ENCODE measurements at places on chromosomes 7 and 10. TPM values are rescaled to one million over a fixed set of nuclear protein-coding genes. Genes with fewer than 3 reads are reported as not detected.

- H3K36me3 ChIP-seq: no peaks in the 10 kb centered on the region
- H3K4me3 ChIP-seq: no peak overlapping the region
- H3K4me1 ChIP-seq: no peaks in the 10 kb centered on the region
These were observed 5.1 kb upstream of the MAFK start for GRCh38 chr7:1525409-1525808.

The ZNF736 gene
- 0.45 TPM for polyA plus RNA-seq

DNA sequence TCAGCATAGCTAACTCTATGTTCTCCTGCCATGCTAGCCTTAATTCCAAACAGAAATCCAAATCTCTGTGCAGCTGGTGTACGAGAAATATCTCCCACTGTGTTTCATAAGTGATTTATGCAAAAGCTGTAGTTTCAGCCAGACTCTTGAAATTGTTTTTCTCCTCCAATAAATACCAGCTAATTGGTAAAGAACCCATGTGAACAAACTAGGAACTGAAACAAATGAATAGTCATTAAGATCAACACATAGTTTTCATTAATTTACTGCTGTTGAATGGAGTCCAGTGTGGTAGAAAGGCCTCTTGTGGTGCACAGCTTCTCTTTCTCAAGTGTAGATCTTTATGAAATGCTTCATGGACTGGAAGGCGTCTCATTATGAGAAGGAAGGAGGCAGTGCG lies 18.4 kb downstream of the PPP1R17 start:
- H3K27ac ChIP-seq: no peak overlapping the region
- no peaks in the 10 kb centered on the region for H3K36me3 ChIP-seq
- no peaks in the 10 kb centered on the region for H3K27me3 ChIP-seq
- H3K4me3 ChIP-seq: no peak overlapping the region
- DNase-seq: no peak

DNA sequence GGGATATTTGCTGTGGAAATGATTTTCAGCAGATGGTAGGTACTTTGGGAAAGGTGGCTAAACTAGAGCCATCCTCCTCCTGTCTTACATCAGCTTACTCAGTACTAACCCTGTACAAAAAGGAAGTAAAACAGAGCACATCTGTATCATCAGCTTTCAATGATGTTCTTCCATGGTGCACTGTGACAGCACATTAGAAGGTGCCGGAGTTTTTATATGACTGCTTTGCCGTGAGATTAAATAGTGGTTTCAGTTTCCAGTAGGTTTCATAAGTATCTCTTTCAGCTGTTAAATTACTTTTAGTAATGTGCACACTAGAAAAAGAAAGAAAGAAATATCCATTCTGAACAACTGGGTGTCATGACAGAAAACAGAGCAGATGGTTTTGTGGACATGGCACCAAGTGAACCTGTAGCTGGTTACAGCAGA lies 86.5 kb downstream of the ARID5B start:
- no peaks in the 10 kb centered on the region for H3K36me3 ChIP-seq
- H3K27me3 ChIP-seq: no peaks in the 10 kb centered on the region
- H3K4me3 ChIP-seq: no peak overlapping the region
- peak; percentile 56 for DNase-seq
- peak overlapping the region; percentile 74 for H3K27ac ChIP-seq
- peaks cover 2% of the 10 kb centered on the region for H3K4me1 ChIP-seq

The NODAL gene
- not detected for polyA plus RNA-seq

GRCh38 chr7:87833130-87833529 lies 43.0 kb downstream of the SLC25A40 start:
- H3K4me1 ChIP-seq: no peaks in the 10 kb centered on the region
- no peak overlapping the region for H3K27ac ChIP-seq
- H3K36me3 ChIP-seq: no peaks in the 10 kb centered on the region
- DNase-seq: peak; percentile 2
- H3K27me3 ChIP-seq: no peaks in the 10 kb centered on the region

The LRRC61 gene
- 7.8 TPM for polyA plus RNA-seq

The SLC13A1 gene
- polyA plus RNA-seq: 8.2 TPM

GRCh38 chr7:74051629-74052410 lies 23.8 kb downstream of the ELN start:
- no peak overlapping the region for H3K27ac ChIP-seq
- H3K4me3 ChIP-seq: no peak overlapping the region
- peak; percentile 45 for DNase-seq
- no peaks in the 10 kb centered on the region for H3K27me3 ChIP-seq

- no peak for DNase-seq
- no peak overlapping the region for H3K27ac ChIP-seq
- no peaks in the 10 kb centered on the region for H3K36me3 ChIP-seq
- H3K27me3 ChIP-seq: no peaks in the 10 kb centered on the region
- H3K4me1 ChIP-seq: peaks cover 15% of the 10 kb centered on the region
- no peak overlapping the region for H3K4me3 ChIP-seq
These were observed 7.1 kb downstream of the TASOR2 start for GRCh38 chr10:5691786-5692185.

DNA sequence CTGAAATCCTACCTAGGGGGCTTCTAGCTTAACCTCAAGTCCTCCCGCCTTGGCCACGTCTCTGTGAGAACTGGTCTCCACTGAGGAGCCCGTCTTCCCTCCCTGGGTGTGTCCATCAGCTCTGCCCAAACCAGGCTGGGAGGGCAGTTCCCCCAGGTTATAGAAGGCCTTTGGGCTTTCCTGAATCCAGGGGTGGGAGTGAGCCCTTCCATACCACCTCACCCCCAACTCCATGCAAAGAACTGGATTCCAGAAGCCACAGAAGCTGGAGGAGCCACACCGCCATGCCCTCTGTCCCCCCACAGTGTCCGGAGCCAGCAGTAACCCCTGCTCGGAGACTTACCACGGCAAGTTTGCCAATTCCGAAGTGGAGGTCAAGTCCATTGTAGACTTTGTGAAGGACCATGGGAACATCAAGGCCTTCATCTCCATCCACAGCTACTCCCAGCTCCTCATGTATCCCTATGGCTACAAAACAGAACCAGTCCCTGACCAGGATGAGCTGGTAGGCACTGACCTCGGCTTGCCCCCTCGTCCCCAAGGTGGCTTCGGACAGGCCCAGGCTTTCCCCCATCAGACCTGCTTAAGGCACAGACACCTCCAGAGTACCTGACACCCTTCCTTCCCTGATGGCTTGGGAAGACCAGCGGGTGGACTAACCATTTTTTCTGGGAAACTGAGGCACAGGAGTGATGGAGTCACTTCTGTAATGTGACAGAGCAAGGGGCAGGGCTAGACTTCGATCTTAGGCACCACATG lies 4.7 kb downstream of the CPA1 start:
- H3K27me3 ChIP-seq: no peaks in the 10 kb centered on the region
- H3K4me3 ChIP-seq: no peak overlapping the region
- DNase-seq: no peak
- no peaks in the 10 kb centered on the region for H3K4me1 ChIP-seq

DNA sequence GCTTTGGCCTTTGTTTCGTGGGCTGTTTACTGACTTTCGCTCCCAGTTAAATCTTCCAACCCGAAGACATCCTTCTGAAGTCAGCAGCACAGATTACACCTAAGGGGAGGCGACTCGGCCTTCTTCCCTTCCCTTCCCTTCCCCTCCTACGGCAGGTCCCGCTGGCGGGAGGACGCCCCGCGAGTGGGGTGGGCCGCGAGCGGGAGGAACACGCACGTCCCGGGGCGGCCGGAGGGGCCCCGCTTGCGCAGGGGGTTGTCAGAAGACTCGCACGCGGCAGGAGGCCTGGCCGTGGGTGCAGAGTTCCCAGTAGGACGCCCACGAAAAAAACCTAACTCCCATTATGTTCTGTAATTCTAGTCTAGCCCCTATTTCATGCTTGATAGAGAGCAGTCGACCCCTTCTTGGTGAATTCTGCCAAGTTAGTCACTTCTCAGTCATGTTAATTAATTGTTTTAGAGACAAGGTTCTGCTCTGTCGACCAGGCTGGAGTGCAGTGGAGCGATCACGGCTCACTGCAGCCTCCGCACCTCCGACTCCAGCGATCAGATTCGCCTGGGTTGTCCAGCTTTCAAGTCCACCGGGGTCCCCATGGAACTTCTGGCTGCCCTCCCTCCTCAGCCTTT lies 19.2 kb upstream of the ZNF32 start:
- no peak overlapping the region for H3K27ac ChIP-seq
- no peaks in the 10 kb centered on the region for H3K36me3 ChIP-seq
- H3K4me3 ChIP-seq: no peak overlapping the region
- no peaks in the 10 kb centered on the region for H3K27me3 ChIP-seq

GRCh38 chr7:154868921-154869320 lies 134.0 kb downstream of the PAXIP1 start:
- H3K27ac ChIP-seq: no peak overlapping the region
- H3K4me1 ChIP-seq: no peaks in the 10 kb centered on the region
- H3K4me3 ChIP-seq: no peak overlapping the region
- DNase-seq: peak; percentile 26

DNA sequence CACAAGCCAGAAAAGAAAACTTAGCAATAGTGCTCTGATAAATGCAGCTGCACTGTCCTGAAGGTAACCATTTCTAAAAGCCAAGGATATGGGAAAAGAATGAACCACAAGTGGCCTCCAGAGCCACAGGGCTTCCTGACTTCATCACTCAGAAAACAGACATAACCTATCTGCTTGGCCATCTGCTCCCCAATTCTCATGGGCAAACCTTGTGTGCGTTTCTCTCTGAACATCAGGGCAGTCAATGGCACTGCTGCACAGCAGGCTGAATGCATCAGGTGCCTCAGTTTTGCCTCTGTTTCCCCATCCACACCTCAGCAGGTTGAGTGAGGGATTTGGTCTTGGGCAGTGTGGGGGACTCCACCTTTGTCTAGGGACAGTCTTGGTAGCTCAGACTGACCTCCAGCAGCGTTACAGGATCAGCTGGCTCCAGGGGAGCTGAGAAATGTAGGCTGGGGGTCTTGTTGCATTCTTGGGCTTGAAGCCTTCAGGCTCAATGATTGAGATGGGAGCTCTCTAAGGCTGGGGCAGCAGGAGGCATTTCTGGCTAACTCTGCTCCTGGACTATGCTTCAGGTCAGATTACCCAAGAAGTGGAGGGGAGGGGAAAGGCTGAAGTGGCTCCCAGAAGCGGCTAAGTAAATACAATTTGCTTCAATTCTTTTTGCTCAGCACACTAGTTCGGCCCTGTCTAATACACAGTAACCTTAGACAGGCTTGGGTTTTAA lies 23.6 kb upstream of the PDLIM1 start:
- no peaks in the 10 kb centered on the region for H3K36me3 ChIP-seq
- H3K4me3 ChIP-seq: no peak overlapping the region
- no peaks in the 10 kb centered on the region for H3K27me3 ChIP-seq
- no peaks in the 10 kb centered on the region for H3K4me1 ChIP-seq

- no peak overlapping the region for H3K4me3 ChIP-seq
- no peaks in the 10 kb centered on the region for H3K4me1 ChIP-seq
- no peak for DNase-seq
- H3K27me3 ChIP-seq: no peaks in the 10 kb centered on the region
- no peaks in the 10 kb centered on the region for H3K36me3 ChIP-seq
These were observed 38.0 kb downstream of the POLR1F start for GRCh38 chr7:19670806-19671205.

The LEP gene
- polyA plus RNA-seq: 0.25 TPM

DNA sequence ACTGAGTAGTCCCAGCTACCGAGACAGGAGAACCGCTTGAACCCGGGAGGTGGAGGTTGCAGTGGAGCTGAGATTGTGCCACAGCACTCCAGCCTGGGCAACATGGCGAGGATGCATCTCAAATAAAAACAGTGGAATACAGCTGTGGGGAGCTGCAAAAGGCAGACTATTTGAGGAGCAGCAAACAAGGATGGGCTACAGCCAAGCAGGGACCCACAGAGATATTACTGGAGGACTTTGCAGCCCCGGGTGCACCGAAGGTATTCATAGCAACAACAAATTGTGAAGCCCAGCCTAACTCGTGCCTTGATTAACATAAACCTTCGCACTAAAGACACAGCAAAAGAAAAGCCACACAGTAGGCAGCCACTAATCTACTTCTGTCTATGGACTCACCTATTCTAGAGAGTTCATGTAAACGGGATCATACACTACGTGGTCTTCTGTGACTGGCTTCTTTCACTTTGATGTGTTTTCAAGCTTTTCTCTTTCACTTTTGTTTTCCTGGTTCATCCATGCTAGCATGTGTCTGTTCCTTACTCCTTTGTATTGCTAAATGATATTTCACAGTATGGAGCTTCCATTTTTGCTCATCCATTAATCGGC lies 34.0 kb downstream of the PODXL start:
- peaks cover 2% of the 10 kb centered on the region for H3K4me1 ChIP-seq
- no peaks in the 10 kb centered on the region for H3K27me3 ChIP-seq
- peak overlapping the region; percentile 17 for H3K27ac ChIP-seq
- no peak overlapping the region for H3K4me3 ChIP-seq
- H3K36me3 ChIP-seq: no peaks in the 10 kb centered on the region
- DNase-seq: no peak

The CPED1 gene
- 2.5 TPM for polyA plus RNA-seq

The MPP7 gene
- polyA plus RNA-seq: 5.1 TPM

The PGAM2 gene
- polyA plus RNA-seq: 1.00 TPM

Measured in small intestine (tissue), 16 donors.